ENCODE measurements at places on chromosomes 13 and 19. TPM values are rescaled to one million over a fixed set of nuclear protein-coding genes. Genes with fewer than 3 reads are reported as not detected.

ZNF571 gene
- polyA plus RNA-seq = 4.0 TPM

FAM216B gene
- not detected for polyA plus RNA-seq

MUC16 gene
- polyA plus RNA-seq = not detected

JSRP1 gene
- 0.37 TPM for polyA plus RNA-seq

GRK1 gene
- not detected for polyA plus RNA-seq

NLRP7 gene
- not detected for polyA plus RNA-seq

SNRNP70 gene
- 144 TPM for polyA plus RNA-seq

C19orf73 gene
- polyA plus RNA-seq = 3.9 TPM

ZNF628 gene
- 2.3 TPM for polyA plus RNA-seq

CEACAM16 gene
- polyA plus RNA-seq = not detected

NCAN gene
- polyA plus RNA-seq = not detected

CEACAM1 gene
- polyA plus RNA-seq = 34.3 TPM

EML2 gene
- polyA plus RNA-seq = 36.6 TPM

TJP3 gene
- 32.5 TPM for polyA plus RNA-seq

THAP8 gene
- polyA plus RNA-seq = 10.3 TPM

ZNF763 gene
- 4.6 TPM for polyA plus RNA-seq

ERFL gene
- polyA plus RNA-seq = not detected

RNF225 gene
- polyA plus RNA-seq = not detected

IL17D gene
- polyA plus RNA-seq = not detected

PDE4C gene
- polyA plus RNA-seq = not detected

KANK3 gene
- polyA plus RNA-seq = 15.0 TPM

ASF1B gene
- polyA plus RNA-seq = 0.49 TPM

ADGRE3 gene
- polyA plus RNA-seq = not detected

ZNF560 gene
- polyA plus RNA-seq = not detected

All from kidney (tissue), 22 donors.